ENCODE measurements at places on chromosomes 11 and 22.
A peak's percentile ranks its signal among the peaks of the same experiment; 100 is the strongest.

- peaks cover 28% of the 10 kb centered on the region for H3K36me3 ChIP-seq
- peak overlapping the region; percentile 68 for H3K4me3 ChIP-seq
- H3K27me3 ChIP-seq, result peaks cover 22% of the 10 kb centered on the region
- no peak overlapping the region for H3K27ac ChIP-seq
Observed at GRCh38 chr11:65353900-65354264, 669 bp upstream of the TIGD3 start.

DNA sequence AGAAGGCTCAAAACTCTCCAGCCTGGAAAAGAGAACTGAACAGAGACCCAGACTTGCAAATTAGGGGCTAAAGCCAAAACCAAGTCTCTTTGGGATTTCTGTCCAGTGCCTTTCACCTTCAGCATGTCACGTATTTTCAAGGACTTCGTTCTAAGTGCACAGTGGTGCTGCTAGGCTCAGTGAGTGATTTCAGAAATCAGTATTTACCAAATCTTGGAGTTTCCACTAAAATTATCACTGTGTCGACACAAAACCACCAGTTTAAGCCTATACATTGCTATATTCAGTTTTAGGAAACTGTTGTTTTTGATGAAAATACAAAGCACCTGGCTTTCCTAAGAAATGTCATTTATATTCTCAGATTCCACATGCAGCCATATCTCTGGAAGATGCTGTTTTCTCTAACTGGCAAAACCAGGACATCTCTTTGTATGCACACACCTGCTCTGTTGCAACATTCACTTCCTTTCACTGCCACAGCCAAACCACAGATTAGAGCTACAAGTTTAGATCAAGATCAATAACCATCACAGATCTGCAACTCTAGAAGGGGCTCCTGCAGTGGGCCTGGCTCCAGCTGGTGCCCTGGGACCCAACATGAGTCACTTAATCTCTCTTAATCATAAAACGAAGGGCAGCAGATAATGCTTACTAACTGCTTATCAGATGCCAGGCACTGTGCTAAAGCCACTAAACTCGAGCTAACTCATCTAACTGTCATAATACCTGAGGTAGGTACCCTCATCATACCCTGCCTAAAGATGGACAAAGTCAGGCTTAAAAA is 22.3 kb downstream of the SMCO4 start:
- H3K36me3 ChIP-seq, result no peaks in the 10 kb centered on the region
- DNase-seq, result no peak
- H3K27ac ChIP-seq, result no peak overlapping the region
- no peak overlapping the region for H3K4me3 ChIP-seq
- H3K27me3 ChIP-seq, result no peaks in the 10 kb centered on the region
- no peaks in the 10 kb centered on the region for H3K4me1 ChIP-seq

DNA sequence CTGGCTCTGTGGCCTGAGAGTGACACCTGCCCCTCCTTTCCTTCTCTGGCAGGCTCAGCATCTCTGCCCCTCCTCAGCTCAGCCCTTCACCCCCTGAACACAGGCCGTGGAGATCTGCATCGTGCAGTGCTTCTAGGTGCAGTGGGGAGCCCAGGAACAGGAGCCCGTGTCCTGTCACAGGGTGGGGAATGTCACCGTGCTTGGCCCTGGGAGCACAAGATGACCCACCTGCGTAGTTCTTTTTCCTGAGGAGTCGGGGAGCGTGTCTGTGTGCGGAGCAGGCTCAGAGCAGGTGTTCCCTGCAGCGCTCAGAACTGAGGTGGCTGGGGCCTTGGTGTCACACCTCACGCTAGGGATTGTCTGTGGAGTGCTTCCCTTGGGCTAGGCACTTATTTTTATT is 10.6 kb downstream of the TBC1D22A start:
- no peak for DNase-seq
- no peaks in the 10 kb centered on the region for H3K36me3 ChIP-seq
- no peak overlapping the region for H3K27ac ChIP-seq
- no peaks in the 10 kb centered on the region for H3K27me3 ChIP-seq

- H3K27ac ChIP-seq, result no peak overlapping the region
- H3K27me3 ChIP-seq, result no peaks in the 10 kb centered on the region
Observed at GRCh38 chr11:45151362-45151982, 5.0 kb downstream of the PRDM11 start.
